Osteoblast (primary cell): ENCODE measurements at places on chromosomes 16 and 17. TPM values are rescaled to one million over a fixed set of nuclear protein-coding genes. Genes with fewer than 3 reads are reported as not detected.

OSBPL7 gene
- 8.0 and 8.3 TPM in 2 replicates for total RNA-seq

LITAFD gene
- total RNA-seq = not detected in 2 replicates

CDK3 gene
- 0.72 and 0.88 TPM in 2 replicates for total RNA-seq

CES5A gene
- not detected in 2 replicates for total RNA-seq

CD79B gene
- 0.36 and 0.59 TPM in 2 replicates for total RNA-seq

MGAT5B gene
- 0.36 and 0.59 TPM in 2 replicates for total RNA-seq

TP53TG3E gene
- under 0.01 TPM in 1 of 2 replicates, not detected in the other for total RNA-seq

KRT12 gene
- not detected in 2 replicates for total RNA-seq

DNA sequence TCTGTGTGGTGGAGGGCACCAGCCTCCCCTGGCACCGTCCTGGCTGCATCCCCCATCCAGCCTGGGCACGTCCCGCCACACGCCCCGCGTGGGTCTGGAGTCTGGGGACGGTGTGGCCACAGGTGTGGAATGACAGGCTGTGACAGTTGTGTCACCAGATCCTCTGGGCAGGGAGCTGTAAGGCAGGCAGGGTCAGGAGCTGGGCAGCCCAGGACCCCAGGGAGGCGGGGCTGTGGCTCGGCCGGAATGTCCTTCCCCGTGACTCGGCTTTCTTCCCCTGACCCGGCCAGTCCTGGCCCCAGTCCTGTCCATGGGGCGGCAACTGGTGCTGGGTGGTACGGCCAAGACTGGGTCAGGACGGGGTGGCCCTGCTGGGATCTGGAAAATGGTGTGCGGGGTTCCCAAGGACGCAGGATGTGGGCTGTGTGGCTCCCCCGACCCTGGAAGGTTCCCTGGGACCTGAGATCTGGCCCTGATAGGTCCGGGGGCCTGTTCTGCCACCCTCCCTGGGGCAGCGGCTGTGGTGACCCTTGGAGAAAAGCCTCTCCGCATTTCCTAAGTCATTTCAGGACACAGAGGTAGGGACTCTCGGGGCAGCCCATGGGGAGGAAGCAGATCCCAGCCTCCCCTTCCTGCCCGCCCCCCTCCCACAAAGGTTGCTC is 3.3 kb upstream of the SLC16A3 start:
- no peak overlapping the region for H3K4me3 ChIP-seq
- no peaks in the 10 kb centered on the region for H3K36me3 ChIP-seq
- H3K27ac ChIP-seq = no peak overlapping the region
- peak; percentile 91 for DNase-seq
- no peaks in the 10 kb centered on the region for H3K27me3 ChIP-seq

DNA sequence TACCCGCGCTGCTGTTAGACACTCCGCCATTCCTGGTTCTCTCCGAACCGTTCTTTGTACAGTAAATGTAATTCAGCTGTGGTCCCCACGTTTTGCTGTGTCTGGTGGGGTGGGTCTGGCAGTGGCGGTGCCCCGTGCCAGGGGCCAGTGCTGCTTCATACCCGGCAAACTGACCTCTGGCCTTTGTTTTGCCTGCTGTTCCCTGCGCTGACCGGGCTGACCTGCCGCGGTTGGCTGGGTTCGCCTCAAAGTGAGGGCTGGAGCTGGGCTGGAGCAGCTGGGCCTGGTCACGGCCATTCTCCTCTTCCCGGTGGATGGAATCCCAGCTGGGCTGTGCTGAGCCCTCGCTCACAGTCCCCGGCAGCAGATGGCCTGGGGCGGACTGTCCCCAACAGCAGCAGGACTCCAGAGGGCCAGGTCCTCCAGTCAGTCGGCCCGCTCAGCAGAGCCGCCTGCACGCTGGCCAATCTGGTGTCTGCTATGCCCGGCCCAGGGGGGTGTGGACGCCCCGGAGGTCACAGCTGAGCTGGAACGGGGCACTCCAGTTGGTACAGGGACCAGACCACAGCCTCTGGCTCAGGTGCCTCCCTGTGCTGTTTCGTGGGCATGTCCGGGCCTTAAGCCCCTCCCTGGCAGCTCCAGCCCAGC is 1.5 kb upstream of the WFIKKN1 start:
- peaks cover 13% of the 10 kb centered on the region for H3K4me1 ChIP-seq
- H3K27me3 ChIP-seq = no peaks in the 10 kb centered on the region
- no peak overlapping the region for H3K4me3 ChIP-seq

- no peaks in the 10 kb centered on the region for H3K36me3 ChIP-seq
- H3K27ac ChIP-seq = no peak overlapping the region
- no peaks in the 10 kb centered on the region for H3K4me1 ChIP-seq
- H3K4me3 ChIP-seq = no peak overlapping the region
- DNase-seq = no peak
- no peaks in the 10 kb centered on the region for H3K27me3 ChIP-seq
Observed at GRCh38 chr16:75919664-75920063, 193.4 kb upstream of the CPHXL start.

DNA sequence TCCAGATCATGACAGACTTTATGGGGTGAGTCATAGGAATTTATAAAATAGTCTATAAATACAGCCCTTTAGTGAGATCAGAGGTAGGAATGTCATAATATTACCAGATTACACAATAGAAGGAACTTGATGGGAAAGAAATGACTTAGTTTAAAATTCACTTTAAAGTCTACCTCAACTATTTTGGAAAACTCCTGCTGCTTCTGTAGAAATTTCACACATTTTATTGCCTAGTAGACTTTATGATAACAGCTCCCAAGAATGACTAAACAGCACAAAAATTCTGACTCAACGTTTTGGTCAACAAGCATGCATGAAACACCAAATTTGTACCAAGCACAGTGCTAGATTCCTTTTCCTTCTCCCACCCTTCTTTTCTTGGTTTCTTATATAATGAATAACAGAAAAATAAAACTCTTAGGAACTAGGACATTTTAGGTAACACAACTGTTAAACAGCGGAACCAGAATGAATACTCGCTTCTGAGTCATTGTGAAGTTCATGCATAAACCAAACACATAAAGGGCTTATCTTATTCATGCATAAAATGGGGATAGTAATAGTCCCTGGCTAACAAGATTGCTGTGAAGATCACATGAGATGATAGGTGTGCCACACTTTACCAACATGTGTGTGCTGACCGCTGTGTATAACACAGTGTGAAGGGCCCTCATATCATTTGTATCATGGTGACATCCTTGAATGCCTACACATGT is 243.9 kb downstream of the CDH8 start:
- no peaks in the 10 kb centered on the region for H3K27me3 ChIP-seq
- no peaks in the 10 kb centered on the region for H3K4me1 ChIP-seq
- no peak overlapping the region for H3K4me3 ChIP-seq
- peak overlapping the region; percentile 65 for H3K27ac ChIP-seq
- no peak for DNase-seq
- H3K36me3 ChIP-seq = no peaks in the 10 kb centered on the region

DNA sequence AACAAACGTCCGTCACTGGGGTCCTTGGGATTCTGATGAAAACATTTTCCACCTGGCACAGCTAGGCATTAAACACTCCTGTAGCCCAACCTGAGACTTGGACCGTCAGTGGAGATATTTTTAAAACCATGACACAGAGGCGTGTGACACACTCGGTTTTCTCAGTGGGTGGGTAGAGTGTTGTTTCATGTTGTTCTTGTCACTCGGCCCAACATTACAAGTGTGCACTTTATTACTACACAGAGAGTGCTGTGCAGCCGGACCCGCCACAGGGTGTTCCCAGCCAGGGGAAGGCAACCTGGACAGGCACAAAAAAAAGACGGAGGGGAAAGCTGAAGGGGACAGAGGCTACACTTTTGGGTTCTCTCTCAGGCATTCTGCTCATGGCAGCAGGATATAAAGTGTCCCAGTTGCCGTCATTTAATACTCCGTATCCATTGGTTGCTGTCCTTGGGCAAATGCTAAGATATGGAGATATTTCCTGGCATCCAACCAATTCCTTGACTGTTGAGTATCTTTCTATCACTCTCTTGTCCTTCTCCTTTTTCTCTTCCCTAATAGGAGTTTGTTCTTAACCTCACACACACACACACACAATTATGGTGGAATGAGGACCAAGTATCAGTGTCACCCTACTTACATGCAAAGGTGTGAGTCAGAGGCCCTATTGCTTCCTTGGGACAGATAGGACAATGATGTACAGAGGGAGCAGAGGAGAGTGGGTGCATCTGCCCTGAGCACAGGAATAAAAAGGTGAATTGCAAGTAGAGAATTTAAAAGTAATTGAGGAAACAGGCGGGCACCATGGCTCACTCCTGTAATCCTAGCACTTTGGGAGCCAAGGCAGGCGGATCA is 154.1 kb upstream of the SOX9 start:
- no peaks in the 10 kb centered on the region for H3K36me3 ChIP-seq
- H3K4me1 ChIP-seq = peaks cover 11% of the 10 kb centered on the region
- H3K4me3 ChIP-seq = peak overlapping the region; percentile 6
- no peak for DNase-seq
- H3K27me3 ChIP-seq = no peaks in the 10 kb centered on the region

- H3K27me3 ChIP-seq = no peaks in the 10 kb centered on the region
- no peaks in the 10 kb centered on the region for H3K36me3 ChIP-seq
- DNase-seq = no peak
- H3K4me3 ChIP-seq = no peak overlapping the region
- no peak overlapping the region for H3K27ac ChIP-seq
Observed at GRCh38 chr17:10130263-10130662, 68.1 kb downstream of the GAS7 start.
